Activated naive CD8-positive, alpha-beta T cell treated with anti-CD3 and anti-CD28 coated beads, Interleukin-2, amount 50 U/mL, for 16 hours (primary cell): ENCODE measurements at places on chromosomes 12 and 14.

DNA sequence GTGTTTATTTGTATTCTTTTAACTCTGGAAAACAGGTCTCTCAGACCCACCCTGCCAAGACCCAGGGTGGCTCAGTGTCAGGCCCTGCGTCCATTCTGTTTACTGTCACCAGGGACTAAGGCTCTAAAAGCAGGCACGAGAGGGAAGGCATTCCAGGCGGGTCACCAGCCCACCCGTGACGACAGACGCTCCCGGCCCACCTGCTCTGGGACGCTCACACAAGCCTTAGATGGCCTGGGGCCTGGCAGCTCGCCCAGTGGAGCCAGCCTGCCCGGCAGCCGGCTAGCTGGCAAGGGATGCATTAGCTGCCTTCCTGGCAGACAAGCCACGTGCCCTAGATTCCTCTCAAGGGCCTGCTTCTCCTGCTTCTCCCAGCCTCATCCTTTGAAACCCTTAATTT lies 9.2 kb upstream of the NUAK1 start:
- no peak for DNase-seq

- DNase-seq: no peak
Observed at GRCh38 chr12:98856897-98857540, 211.9 kb downstream of the APAF1 start.

DNA sequence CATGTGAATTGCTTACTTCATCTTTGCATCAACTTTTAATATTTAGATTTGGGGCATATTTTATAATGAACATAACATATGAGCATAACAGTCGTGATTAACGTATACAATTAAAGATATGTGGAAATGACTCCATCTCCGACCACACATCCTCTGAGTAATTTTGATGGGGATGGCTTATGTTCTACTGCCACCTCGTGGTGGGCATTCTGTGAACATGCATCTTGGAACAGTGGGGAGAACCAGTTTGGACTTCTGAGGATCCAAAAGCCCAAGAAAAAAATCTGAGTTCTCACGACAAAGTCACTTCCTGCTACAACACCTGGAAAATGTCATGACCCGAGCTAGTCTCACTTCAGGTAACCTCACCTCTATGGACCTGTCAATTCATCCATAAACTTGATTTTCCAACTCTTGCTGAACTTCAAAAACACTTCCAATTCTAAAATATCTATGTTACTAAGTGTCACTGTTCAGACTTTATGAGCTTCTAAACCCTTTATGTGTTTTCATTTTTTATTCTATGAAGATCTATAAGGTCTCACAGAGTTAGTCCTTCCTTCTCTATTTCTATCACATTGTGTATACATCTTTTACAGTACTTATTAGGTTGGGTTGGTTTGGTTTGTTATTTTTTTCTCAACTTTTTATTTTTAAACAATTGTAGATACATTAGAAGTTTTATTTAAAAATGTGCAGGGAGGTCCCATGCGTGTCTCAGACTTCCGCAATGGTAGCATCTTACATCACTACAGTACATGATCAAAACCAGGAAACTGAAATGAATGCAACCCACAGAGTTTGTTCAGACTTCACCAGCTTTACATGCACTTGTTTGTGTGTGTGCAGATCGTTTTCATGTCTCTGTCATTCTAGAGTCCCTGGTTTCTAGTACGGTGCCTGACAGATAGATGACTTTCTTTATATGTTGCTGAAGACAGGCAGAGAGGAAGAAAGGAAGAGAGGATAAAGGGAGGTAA lies 38.2 kb upstream of the STAB2 start:
- DNase-seq: peak; percentile 29

GRCh38 chr12:30010071-30011052 lies 226.6 kb upstream of the TMTC1 start:
- DNase-seq: no peak

- no peak for DNase-seq
Observed at GRCh38 chr14:57748279-57748678, 117.6 kb downstream of the SLC35F4 start.

DNA sequence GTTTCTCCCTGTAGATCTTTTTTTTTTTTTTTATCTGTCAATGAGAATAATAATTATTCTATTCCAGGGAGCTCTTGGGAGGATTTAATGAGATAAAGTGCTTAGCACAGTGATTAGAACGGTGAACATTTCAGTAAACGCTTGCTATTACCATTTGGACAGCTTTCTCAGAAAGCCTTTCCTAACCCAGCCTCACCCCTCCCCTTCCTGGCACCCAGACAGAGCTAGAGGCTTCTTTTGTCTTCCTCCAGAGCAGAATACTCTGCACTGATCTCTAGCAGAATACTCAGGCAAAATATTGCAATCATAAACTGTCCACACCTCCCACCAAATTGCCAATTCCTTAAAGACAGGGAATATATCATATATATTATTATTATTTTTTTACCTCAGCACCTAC lies 66.6 kb downstream of the ERGIC2 start:
- no peak for DNase-seq

DNA sequence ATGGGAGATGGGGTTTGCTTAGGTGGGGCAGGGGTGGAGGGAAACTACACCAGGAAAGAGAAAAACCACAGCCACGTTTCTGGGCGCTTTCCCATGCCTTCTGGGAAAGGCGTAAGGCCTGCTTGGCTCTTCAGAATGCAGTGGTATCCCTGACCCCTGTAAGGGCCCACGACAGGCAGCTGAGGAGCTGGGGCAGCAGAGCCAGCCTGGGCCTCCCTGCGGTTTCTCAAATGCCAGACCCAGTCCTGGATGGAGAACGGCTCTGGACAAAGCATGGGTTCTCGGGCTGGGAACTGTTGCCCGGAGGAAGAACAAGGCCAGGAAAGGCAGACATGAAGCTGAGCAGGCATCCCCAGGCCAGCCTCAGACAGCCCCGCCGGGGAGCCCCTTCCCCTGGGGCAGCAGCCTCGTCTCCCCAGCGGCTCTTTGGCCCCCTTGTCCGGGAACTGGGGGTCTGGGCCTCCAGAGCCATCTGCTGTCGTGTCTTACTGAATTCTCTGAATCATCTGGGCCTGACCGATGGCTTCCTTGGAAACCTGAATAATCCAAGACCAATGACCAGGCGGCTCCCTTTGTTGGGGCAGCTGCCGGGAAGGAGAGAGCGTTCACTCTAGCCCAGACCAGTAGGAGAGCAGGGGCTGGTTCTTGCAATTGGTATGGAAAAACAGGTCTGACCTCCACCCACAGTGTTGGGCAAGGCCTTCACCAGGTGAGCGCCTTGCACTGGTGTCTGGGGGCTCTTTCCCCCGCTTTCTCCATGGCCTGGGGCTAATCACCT lies 64.0 kb upstream of the RIN3 start:
- no peak for DNase-seq

DNA sequence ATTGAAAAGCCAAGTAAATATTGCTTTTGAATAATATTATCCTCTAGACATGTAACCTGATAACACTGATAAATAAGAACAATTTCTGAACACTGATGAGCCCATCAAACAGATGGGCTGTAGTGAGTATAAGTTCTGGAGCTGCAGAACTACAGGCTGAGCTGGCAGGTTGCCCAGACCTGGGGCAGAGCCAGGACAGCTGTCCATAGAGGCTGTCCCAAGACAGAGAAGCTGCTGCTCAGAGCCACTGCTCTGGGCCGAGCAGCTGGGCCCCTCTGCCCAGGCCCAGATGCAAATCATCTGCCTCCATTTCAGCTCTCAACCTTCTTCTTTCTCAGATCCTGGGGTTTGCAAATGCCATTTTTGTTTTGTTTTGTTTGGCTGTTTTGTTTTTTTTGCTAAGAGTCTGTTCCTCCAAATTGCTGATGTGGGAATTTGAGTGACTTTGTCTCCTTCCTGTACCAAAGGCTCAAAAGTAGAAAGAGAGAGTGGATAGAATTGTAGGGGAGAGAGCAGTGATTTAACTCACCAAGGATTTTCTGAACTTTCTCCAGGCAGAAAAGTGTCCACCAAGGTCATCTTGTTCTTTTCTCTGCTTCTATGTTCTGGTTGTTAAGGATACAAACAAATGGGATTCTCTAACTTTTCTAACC lies 4.0 kb upstream of the TESPA1 start:
- DNase-seq: no peak

GRCh38 chr14:90483571-90483974 lies 86.7 kb downstream of the CALM1 start:
- DNase-seq: no peak

DNA sequence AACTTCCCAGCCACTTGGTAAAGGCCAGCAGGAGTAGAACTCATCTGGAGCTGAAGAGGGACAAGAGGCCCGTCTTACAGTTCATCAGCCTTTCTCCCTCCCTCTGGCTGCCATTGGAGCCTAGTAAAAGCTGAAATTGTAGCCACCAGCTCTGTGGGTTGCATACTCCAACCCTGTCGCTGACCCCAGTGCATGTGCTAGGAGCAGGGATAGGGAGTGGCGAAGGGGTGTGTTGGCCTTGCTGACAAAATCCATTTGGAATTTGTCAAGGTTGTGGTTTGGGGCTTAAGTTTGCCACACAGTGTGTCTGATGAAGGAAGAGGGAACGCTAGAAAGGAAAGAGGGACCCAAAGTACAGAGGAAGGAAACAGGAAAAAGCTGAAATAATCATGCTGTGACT lies 4.0 kb upstream of the ARF3 start:
- DNase-seq: no peak

- DNase-seq: no peak
Observed at GRCh38 chr12:113919791-113920190, 46.3 kb downstream of the RBM19 start.

DNA sequence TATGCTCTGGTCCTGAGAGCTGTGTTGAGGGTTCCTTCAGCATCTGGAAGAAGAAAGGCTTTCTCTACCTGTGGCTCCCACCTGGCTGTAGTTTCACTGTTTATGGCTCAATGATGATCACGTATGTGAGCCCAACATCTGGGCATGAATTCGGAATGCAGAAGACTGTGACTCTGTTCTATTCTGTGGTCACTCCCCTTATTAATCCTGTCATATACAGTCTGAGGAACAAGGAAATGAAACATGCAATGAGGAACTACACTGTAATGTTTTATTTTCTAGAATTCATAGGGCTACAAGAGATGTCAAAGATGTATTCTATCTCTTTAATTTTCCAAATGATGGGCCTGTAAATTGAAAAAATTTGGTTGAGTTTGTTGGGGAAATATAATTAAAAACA lies 10.8 kb upstream of the OR11G2 start:
- no peak for DNase-seq

- no peak for DNase-seq
Observed at GRCh38 chr12:24539646-24540045, 409.3 kb downstream of the BCAT1 start.

- DNase-seq: no peak
Observed at GRCh38 chr14:89650077-89650978, 233.3 kb upstream of the FOXN3 start.

DNA sequence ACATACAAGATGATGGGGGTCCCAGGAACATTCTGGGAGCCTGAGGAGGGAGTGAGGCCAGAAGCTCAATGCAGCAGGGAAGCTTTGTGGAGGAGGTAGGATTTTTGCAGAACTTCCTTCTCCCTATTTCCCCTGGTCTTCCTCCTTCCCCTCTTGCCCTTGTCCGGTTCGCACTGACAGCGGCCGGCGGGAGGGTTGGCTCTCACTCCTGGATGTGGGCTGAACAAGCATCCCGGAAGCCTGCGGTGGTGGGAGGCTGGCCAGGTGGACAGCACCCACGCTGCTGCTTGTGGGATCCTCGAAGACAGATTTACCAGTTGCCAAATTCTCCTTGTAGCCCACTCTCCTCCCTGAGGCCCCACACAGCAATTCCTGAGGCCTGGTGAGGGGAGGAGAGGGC lies 112.2 kb downstream of the KCNA5 start:
- DNase-seq: no peak

GRCh38 chr12:95462551-95462950 lies 11.4 kb upstream of the METAP2 start:
- DNase-seq: no peak

DNA sequence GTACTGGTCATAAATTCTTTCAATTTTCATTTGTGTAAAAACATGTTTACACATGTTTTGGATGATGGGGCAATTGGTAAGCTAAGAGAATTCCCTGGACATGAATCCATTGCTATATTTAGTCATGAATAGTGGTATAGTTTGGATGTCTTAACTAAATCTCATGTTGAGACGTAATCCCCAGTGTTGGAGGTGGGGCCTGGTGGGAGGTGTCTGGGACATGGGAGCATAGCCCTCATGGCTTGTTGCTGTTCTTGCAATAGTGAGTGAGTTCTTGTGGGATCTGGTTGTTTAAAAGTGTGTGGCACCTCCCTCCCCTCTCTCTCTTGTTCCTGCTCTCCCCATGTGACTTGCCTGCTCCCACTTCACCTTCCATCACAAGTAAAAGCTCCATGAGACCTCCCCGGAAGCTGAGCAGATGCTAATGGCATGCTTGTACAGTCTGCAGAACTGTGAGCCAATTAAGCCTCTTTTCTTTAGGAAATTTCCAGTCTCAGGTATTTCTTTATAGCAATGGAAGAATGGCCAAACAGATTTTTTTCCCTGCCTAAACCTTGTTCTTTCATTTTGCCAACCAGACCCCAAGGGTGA lies 33.6 kb downstream of the CTSG start:
- no peak for DNase-seq

DNA sequence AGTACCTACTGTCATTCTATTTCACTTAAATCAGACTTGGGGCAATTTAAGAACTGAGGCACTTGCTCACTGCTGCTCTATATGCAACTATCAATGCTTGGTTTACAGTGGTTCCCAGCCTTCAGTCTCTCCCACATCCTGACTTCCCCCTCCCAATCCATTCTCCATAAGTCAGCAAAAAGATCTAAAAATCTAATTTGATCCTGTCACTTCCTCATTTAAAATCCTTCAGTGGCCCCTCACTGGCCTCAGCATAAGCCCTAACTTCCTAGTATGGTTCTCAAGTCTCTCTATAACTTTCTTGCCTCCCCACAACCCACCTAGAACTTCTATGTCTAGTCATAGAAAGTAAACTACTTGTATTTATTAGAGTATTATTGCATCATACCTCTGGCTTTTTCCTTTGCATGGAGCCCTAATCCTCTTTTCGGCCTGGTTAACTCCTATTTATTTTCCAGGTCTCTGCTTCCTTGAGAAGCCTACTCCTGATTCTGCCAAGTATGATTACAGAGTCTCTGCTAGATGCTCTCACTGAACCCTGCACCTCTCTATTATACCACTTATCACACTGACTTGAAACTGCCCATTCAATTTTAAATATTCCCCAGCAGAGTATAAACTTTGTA lies 130.6 kb downstream of the RALGAPA1 start:
- DNase-seq: no peak

GRCh38 chr12:96416033-96416799 lies 16.0 kb upstream of the CDK17 start:
- DNase-seq: no peak
